ENCODE measurements at places on chromosomes 12 and 14.
A peak's percentile ranks its signal among the peaks of the same experiment; 100 is the strongest.

GRCh38 chr12:1351926-1352325, 242.5 kb downstream of the FBXL14 start:
- DNase-seq: no peak

DNA sequence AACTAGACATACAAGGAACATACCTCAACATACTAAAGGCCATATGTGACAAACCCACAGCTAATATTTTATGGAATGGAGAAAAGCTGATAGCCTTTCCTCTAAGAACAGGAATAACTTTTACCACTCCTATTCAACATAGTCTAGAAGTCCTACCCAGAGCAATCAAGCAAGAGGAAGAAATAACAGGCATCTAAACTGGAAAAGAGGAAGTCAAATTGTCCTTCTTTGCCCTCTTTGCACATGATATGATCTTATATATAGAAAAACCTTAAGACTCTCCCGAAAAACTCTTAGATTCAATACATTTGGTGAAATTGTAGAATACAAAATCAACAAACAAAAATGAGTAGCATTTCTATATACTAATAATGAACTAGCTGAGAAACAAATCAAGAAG, 110.0 kb downstream of the ATP23 start:
- DNase-seq: no peak

- no peak for DNase-seq
Observed at GRCh38 chr12:120971299-120972180, 6.8 kb upstream of the HNF1A start.

DNA sequence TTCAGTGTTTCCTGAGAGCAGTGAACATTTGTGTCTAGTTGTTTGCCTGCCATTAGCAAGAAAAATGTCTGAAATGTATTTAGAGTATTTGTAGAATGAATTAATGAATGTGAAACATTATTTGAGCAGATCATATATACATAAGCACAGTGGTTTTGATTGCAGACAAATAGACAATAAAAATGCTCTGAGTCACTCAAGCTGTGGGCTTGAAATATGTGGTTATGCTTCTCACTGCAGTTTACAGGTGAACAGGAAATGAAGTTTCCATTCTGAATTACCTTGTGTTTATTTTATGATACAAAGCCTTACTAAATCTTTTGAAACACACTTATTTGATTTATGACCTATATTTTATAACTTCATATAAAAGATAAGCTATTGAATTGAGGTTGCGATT, 827.7 kb downstream of the TMTC2 start:
- DNase-seq: no peak

DNA sequence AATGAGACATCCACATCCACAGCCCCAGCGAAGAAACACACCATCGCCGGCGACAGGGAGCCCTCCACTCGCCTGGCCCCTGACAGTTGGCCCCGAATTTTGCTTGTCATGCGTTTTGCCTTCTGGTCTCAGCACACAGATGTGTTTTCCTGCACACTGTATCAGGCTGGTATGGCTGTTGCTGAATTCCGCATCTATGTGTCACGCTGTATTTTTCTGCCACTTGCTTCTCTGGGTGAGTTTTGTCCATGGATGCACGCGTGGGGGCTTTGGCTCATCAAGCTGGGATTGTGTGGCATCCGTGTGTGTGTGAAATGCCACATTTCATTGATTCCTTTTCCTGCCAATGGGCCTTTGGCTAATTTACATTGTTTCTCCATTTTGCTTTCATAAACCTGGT, 26.5 kb downstream of the ARL6IP4 start:
- DNase-seq: no peak

- peak; percentile 83 for DNase-seq
Observed at GRCh38 chr12:121209624-121210572, at the start of gene P2RX4. Gene P2RX4 (plus strand): TSS chr12:121210129. CDS start chr12:121210165, 36 bp downstream.

DNA sequence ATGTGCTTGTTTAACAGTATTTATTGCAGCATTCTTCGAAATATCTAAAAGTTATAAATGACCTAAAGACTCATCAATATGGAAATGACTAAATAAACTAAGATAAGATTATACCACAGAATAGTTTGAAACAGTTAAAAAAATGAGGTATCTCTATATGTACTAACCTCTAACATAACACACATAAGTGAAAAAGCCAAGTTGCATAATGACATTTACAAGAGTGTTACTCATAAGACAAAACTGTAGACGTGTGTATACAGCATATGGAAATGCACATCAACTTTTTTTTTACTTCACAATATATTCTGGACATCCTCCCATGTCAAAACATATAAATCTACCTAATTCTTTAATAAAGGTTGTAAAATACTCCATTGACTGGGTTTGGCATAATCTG, 22.8 kb downstream of the CPM start:
- DNase-seq: no peak

DNA sequence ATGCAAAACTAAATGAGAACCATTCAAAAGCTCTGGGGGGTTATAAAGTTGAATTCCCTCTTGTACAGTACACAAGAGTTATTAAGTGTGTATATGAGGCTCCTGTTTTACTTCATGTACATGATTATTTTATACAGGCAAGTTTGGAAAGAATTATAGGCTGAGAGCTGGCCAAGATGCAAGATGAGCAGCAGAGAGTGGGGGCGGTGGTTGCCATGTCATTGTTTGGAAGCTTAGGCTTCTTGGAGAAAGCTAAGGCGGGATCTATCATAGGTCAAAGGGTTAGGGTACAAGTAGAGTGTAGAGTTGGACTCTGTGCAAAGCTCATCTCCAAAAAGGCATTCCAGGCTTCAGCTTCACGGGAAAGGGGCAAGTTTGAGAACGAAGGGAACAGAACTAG, 297.1 kb upstream of the TBX3 start:
- DNase-seq: no peak

- no peak for DNase-seq
Observed at GRCh38 chr12:49675137-49675536, 32.1 kb downstream of the FMNL3 start.

DNA sequence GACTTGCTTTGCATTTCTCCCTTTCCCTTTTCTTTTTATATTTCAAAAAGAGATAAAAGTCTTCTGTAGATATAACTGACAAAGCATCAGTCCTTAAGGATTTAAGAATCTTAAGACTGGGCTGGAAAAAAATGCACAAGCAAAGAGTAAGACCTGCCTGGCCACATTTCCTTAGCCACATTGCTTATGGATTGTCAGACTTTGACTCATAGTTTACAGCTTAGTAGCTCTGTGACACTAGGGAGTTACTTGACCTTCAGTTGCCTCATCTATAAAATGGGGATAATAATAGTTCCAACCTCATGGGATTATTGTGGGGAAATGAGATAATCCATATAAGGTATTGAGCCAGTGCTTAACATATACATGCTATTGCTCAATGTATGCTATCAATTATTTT, 66.4 kb upstream of the STK38L start:
- no peak for DNase-seq

DNA sequence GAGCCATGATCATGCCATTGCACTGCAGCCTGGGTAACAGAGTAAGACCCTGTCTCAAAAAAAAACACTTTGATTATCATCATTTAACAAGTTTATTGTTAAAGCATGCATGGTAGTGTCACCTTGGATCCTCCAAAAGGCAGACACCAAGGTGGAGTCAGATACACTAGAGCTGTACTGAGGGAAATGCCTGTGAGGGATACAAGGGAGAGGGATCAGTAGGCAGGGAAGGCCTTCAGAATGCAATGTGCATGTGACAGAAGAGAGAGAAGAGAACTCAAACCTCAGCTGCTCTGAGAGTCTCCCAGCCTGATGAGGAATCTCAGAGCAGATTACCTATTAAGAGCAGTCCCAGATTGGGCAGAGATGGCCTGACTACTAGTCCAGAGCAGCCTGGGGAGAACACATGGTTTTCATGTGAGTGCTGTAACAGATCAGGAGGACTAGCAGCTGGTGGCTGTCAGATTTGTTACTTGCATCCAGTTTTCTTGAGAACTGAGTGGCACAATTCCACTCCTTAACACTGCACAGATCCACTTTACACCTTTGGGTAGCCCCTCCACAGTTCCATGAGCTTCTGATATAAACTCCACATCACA, 38.0 kb upstream of the A2ML1 start:
- DNase-seq: no peak

DNA sequence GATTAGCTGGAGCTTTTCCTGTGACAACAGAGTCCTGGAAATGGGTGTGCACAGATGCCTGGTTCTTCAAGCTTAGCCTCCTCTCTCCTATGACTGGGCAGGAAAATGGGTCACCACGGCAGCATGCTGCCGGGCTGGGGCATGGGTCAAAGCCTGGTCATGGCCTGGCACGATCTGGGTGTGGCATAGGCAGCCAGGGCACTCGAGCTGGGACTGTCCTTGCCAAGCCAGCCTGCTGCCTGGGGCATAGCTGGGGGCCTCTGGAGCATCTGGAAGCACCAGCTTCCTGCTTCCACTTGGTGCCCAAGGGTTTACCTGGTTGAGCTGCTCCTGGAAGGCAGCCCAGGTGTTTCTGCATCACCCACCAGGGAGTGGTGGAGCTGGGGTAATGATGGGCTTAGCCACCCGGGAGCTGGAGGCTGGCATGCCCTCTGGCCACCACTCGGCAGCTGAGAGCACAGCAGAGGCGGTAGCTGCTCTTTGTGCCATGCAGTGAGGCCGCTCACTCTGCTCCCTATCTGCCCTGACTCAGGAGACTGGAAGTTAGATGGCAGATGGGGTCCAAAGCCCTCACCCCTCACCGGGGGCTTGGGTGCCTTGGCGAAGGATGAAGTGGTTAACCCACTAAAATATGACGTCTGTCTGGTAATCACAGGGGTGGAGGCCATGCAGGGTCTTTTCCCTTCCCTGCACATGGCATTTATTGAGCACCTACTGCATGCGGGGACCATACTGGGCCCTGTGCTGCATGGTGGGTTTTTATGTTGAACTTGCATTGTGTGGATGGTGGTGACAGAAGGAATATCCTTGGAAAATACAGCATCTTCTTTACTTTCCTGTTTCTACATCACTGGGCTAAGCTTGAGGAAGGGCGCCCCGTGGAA, 1.7 kb downstream of the OTUB2 start:
- no peak for DNase-seq

DNA sequence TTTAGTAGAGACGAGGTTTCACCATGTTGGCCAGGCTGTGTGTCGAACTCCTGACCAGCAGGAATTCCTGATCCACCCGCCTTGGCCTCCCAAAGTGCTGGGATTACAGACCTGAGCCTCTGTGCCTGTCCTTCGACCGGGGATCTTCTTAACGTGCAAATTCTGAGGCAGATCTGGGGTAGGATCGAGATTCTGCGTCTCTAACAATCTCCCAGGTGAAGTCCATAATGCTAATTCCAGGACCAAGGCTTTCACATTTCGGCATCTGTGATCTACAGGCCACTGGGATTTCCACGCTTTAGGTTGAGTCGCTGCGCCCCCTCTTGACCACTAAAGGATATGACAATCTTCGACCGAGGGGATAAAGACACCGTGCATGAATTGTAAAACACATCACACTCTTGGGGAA, 24.8 kb downstream of the FOS start:
- peak; percentile 54 for DNase-seq

- DNase-seq: no peak
Observed at GRCh38 chr14:94125659-94126418, 3.6 kb downstream of the IFI27L2 start.

- no peak for DNase-seq
Observed at GRCh38 chr12:52368508-52368907, 1.2 kb upstream of the KRT85 start.

DNA sequence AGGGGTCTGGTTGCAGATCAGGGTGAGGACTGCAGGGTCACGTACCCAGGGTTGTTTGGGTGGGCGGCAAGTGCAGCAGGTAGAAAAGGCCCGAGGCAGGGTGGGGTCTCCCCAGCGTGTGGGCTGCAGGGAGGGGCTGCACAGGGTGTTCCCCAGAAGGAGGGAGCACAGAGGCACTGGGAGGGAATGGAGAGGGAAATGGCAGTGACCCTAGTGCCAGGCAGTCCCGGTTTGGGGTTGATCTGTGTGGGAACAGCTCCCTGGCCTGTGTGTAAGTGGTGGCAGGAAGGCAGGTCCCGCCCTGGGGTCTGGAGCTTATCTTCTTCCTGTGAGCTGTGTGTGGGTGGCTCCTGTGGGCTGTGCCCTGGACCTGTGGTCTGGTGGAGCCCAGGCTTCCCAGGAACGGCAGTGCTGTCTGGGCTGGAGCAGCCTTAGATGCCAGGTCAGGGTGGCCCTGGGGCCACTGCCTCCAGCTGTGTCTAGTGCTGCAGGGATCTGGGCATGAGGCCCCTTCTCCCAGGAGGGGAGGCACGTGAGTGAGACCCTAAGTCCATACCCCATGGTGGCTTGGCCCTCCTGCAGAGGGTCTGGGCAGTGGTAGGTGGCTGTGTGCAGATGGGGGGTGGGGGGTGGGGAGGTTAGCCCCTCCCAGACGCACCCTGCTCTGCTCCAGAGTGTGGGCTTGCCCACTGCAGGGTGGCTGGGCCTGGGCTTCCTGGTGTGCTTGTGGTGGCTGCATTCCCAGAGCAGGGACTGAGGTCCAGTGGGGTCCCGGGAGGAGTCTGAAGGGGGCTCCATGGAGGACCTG, 363.5 kb downstream of the TMEM121 start:
- no peak for DNase-seq

DNA sequence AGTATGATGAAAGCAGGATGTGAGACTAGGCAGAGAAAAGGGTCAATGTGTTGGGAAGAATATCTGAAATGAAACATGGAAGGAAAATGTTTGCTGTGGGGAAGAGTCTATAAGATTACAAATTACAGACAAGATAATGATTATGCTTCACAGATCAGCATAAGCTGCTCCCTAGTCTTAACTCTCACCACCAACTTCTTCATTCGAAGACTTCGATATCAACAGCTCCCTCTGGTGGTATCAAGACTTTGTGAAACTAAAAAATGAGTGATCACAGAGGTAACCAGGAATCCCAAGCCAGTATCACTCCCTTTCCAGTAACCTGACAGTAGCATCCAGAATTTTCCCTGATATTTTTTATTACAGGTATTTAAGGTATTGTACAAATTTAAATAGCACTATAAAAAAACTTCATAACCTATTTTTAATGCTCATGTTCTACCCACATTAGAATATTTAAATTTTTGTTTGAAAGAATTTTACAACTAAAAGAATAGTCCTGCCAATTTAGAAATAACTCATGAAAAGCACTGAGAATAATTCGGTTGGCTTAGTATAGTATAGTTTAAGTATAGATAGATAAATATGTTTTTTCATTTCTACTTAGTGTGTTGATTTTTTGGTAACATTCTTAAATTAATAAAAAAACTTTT, 84.4 kb downstream of the C2CD5 start:
- DNase-seq: no peak

GRCh38 chr12:40832668-40833067, 140.4 kb downstream of the CNTN1 start:
- DNase-seq: no peak

GRCh38 chr14:22265319-22266141, 323.5 kb downstream of the DAD1 start:
- no peak for DNase-seq

- DNase-seq: no peak
Observed at GRCh38 chr14:91350813-91351511, 66.7 kb downstream of the CCDC88C start.

GRCh38 chr14:77124345-77125280, 17.0 kb downstream of the ZDHHC22 start:
- DNase-seq: peak; percentile 50

GRCh38 chr14:31927348-31927832, 149.7 kb upstream of the ARHGAP5 start:
- no peak for DNase-seq
